CD4-positive, alpha-beta memory T cell (primary cell): ENCODE measurements at places on chromosomes 12 and 14. TPM values are rescaled to one million over a fixed set of nuclear protein-coding genes. Genes with fewer than 3 reads are reported as not detected.

Gene FOXN4
- polyA plus RNA-seq = not detected

DNA sequence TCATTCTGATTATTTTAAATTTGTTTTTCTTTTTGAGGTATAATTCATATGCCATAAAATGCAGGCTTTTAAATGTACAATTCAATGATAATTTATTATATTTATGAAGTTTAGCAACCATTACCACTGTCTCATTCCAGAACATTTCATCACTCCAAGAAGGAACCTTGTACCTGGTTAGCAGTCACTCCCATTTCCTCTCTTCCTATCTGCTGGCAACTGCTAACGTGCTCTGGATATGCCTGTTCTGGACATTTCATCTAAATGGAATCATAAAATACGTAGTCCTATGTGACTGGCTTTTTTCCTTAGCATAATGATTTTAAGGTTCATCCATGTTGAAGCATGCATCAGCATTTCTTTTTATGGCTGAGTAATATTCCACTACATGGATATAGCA, 15.5 kb downstream of the CPSF6 start:
- no peak for DNase-seq
- H3K27ac ChIP-seq = no peak overlapping the region
- H3K27me3 ChIP-seq = no peaks in the 10 kb centered on the region
- H3K4me1 ChIP-seq = peaks cover 16% of the 10 kb centered on the region

Gene POTEG
- not detected for polyA plus RNA-seq

Gene COA8
- polyA plus RNA-seq = 63.9 TPM

Gene PLEKHG7
- polyA plus RNA-seq = not detected

DNA sequence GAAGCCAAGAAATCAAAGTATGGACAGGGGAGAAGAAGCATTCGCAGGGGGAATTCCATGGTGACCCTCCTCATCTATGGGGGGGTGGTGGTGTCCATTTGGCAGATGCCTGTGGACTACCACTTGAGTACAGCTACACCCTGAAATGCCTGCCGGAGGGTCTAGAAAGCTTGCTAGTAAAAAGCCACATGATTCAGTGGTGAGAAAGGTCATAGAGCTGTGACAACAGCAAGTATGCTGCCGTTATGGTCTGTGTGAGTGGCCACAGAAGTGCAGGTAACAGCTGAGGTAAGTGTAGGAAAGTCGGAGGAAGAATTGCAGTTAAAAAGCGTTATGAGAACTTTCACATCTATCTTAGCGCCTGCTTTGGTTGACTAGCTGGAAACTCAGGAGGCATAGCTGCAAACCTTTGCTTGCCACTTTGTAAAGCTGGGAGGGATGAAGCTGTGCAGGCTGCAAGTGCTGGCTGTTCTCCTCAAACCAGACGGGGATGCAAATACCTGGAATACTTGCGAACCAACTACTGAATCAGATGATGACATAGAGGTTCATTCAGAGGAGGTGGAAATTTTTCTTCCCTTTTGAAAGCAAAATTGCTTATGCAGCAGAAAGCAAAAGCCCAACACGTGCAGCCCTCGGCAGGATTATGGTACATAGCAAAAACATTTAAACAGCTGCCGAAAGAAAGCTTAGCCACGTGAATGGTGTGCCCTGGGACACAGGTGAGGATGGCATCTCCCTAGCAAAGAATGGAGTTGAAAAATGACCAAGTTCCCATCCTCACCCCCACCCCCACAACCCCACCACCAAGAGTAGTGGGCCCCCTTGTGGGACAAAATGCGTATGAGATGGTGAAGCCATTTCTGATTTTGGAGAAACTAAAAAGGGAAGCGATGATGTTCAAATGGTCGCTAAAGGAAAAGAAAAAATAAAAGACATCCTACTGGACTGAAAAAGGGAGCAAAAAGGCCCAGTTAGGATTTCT, 287.0 kb downstream of the RERGL start:
- H3K27me3 ChIP-seq = no peaks in the 10 kb centered on the region
- no peaks in the 10 kb centered on the region for H3K36me3 ChIP-seq
- no peak overlapping the region for H3K4me3 ChIP-seq
- H3K4me1 ChIP-seq = no peaks in the 10 kb centered on the region
- DNase-seq = no peak

DNA sequence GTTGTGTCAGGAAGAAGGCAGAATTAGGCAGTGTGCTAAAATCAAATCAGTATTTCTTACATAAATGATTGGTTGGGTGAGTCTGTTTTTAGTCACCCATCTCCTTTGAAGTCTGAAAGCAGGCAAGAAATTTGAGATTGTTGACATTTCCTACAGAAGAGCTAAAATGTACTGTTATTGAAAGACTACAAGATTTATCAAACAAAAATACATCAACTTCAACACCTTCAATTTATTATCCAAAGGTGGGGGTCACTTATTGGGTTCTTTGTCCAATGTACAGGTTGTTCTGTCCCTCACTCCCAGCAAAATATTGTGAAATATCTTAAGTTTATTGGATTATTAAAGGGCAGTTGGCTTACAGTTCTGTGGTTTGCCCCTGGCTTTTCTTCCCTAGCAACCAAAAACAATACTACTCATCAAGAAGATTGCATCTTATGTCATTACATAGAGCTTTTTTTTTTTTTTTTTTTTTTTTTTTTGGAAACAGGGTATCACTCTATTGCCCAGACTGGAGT, 20.6 kb upstream of the PKP2 start:
- no peaks in the 10 kb centered on the region for H3K4me1 ChIP-seq
- no peak for DNase-seq
- no peaks in the 10 kb centered on the region for H3K36me3 ChIP-seq
- no peaks in the 10 kb centered on the region for H3K27me3 ChIP-seq
- no peak overlapping the region for H3K4me3 ChIP-seq

DNA sequence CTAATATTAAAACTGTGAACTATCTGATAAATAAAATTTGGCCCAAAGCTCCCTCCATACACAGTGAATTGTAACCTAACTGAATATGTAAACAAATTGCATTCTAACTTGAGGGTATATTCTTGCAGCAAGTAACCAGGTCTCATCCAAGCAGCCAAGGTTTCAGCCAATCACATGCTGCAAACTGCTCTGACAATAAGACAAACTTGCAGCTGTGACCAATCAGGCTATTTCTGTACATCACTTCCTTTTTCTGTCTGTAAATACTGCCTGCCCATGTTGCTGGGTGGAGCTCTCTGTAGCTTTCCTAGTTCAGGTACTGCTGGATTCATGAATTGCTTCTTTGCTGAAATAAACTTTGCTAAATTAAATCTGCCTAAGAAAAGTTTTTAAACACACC, 499.0 kb downstream of the GALC start:
- DNase-seq = no peak
- no peak overlapping the region for H3K27ac ChIP-seq
- no peak overlapping the region for H3K4me3 ChIP-seq
- H3K27me3 ChIP-seq = no peaks in the 10 kb centered on the region

Gene OVCH1
- not detected for polyA plus RNA-seq

Gene PPM1H
- polyA plus RNA-seq = not detected
